ENCODE measurements at places on chromosomes 12 and 14.

DNA sequence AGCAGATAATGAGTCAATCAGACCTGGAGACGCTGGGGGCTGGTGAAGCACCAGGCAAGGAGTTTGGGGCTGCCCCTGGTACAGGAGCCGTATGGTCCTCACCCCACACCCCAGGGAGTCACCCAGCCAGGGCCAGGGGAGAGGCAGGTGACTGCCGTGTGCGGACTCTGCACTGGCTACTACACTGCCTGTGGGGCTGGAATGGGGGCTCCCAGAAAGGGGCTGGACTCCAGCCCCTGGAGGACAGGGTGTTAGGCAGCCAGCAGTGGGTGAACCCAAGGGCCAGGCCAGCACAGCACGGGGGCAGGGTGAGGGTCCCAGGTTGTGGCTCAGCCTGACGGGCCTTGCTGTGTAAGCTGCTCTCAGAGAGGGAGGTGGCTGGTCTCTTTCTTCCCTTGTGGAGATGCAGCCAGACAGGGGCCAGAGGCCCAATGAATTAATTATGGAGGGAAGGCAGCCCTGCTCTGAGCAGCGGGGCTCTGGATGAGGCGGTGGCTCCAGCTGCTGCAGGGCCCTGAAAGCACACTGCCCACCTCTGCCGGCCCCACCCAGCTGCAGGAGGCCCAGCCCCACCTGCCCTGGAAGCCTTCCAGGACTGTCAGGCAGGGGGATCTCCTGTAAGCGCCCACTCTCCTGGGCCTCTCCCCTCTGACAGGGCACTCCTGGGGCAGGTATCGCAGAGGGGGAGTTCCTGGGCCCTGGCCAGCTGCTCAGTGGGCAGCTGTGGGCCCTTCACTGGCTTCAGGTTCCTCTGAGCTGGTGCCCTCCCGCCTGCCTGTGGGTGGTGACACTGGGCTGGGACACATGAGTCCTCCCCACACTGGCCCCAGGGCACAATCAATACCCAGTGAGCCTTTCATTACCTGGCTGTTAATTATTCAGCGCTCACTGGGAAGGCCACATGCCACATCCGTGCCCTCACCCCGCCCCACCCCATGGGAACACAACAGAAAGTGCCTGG lies 142.5 kb upstream of the C14orf180 start:
- DNase-seq = no peak

- DNase-seq = no peak
Observed at GRCh38 chr14:38225946-38226345, 18.2 kb downstream of the SSTR1 start.

- DNase-seq = peak; percentile 16
Observed at GRCh38 chr12:64890873-64891468, 66.5 kb downstream of the TBC1D30 start.

DNA sequence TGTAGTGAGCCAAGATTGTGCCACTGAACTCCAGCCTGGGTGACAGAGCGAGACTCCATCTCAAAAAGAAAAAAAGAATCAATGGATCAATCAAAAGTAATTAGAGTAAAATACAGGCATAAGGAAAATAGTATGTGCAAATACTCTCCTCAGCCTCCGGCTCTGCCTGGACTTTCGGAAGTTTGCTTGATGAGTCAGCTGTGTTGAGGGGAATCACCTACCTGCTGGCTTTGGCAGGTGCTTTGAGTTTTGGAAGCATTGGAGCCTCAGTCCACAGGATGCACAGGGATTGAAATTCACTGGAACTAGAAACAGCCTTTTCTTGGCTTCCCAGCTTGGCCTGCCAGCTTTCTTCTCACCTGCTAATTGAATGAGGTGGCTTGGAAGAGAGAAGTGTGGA lies 268.2 kb downstream of the PCNX1 start:
- no peak for DNase-seq

- no peak for DNase-seq
Observed at GRCh38 chr12:115088995-115089841, 405.2 kb upstream of the TBX3 start.

- DNase-seq = no peak
Observed at GRCh38 chr12:52217223-52217622, 15.8 kb upstream of the KRT7 start.

DNA sequence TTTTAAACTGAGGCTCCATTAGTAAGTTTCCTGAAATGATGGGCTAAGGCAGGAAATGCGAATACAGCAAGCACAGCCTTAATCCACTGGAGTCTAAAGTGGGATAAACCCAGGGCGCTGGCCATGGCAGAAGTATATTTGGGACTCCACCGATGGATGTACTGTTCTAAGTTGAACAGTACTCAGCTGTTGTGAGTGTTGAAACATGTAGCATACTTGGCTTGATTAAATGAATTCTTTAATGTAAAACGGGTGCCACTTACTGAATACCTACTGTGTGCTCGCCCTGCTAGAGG lies 996 bp downstream of the SSPN start:
- DNase-seq = no peak

DNA sequence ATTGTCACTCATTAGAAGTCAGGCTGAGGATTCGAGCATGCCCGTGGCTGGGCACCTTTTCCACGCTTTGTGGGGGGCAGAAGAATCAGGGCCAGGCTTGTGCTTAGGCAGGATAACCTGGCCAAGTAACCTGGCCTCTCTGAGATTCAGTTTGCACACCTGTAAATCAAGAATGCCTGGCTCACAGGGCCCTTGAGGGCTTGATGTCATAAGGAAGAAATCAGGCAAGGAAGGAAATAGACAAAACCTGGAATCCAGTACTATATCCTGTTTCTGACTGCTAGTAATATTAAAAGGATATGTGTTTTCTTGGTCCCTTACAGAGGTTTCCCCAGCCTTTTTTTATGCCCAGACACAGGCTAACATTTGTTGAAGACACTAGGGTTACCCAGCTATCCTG lies 91.9 kb downstream of the SAMD4A start:
- DNase-seq = no peak

DNA sequence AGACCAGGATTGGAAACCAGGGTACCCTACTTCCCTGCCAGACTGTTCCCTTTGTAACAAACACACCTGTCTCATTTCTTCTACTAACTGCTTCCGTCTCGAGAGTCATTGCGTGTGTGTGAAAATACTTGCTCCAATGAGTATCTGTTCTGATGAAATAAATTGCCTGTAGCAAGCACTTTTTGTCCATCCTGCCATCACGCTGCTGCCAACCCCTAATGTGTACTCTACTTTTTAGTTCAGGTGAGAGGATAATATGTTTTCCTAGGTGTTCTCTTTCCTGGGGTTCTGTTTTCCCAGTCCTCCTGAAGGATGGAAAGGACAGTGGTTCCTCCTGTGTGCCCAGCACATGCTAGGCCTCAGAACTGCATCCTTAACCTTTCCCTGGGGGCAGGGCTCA lies 1.0 kb downstream of the TUNAR start:
- no peak for DNase-seq

DNA sequence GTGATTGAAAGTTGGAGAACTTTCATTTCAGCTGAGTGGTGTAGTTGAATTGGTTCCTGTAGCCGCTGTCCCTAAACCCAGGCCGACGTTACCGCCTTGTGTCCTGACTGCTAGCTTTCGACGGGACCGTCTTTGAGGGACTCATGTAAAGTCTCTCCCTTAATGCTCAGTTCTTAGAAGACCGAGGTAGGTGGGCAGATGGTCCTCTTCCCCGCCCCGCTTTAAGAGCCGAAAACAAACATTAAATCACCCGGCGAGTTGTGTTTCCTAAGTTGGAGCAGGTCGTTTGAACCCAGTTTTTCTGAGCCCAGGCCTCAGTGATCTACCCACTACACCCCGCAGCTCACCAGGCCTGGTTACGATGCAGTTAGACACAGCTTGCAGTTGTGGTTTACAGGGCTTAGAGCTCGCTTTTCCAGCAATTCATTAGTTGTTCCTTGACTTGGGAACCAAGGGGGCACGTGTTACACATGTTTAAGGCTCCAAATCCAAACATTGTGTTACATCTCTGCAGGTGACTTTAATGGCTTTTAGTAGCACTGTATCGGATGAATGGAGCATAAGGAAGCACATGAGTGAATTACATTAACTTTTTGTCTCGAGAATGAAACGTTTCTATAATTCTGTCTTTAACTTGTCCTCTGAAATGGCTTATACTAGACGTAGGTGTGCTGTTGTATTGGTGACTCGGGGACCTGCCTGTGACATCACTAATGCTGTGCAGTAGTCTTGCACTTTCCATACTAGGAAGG lies 790 bp downstream of the NEDD1 start:
- no peak for DNase-seq

GRCh38 chr12:104738776-104739642 lies 219.1 kb downstream of the SLC41A2 start:
- no peak for DNase-seq

- DNase-seq = no peak
Observed at GRCh38 chr12:70196811-70197281, 46.4 kb upstream of the CNOT2 start.

DNA sequence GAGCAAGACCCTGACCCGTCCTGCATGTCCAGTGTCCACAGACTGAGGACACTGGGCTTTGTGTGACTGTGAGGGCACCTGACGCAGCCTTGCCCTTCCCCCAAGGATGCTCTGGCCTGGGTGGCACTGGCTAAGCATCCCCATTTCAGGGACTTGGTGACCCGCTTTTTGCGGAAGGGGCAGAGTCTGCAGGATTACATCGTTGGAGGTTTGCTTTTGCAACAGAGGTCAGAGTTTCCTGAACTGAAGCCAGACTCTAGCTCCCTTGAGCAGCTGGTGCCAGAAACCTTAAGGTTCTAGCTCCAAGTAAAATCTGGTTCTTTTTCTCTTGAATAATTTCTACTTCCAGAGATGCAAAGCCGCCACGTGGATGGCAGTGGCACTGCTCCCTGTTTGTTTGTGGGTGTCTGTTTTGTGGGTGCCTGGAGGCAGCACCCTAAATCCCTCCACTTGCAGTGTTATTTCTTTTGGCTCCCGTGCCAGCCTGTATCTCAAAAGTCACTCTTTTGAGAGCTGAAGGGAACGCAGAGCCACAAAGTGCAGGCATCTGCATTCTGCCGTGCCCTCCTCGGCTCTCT lies 184.7 kb downstream of the TSPAN9 start:
- no peak for DNase-seq

- no peak for DNase-seq
Observed at GRCh38 chr12:86117711-86118110, 138.5 kb downstream of the MGAT4C start.

GRCh38 chr12:90829044-90829443 lies 125.9 kb downstream of the CCER1 start:
- DNase-seq = no peak

DNA sequence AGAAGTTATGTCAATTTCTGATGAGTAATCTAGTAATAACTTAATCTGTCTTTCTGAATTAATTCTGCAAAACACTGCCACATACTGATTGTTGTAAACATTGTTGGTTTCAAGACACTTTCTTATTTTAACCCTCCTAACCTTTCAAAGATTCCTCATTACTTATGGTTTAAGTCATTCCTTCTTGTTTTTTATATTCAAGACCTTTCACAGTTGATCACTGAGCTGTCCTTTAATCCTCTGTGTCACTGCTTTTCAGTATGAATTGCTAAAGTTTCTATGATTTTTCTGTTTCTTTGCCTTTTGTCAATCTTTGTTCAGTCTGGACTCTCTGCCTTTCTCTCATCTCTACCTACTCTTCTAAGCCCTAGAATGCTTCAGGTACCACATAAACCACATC lies 164.7 kb downstream of the RAD51B start:
- no peak for DNase-seq
